ENCODE measurements at places on chromosomes 5 and 9. TPM values are rescaled to one million over a fixed set of nuclear protein-coding genes. Genes with fewer than 3 reads are reported as not detected.

GABRG2 gene
- 0.26 TPM for polyA plus RNA-seq

SLC45A2 gene
- polyA plus RNA-seq: 0.13 TPM

ELL2 gene
- polyA plus RNA-seq: 27.1 TPM

GRCh38 chr5:112995764-112996618, 19.4 kb downstream of the DCP2 start:
- peak; percentile 69 for DNase-seq

DNA sequence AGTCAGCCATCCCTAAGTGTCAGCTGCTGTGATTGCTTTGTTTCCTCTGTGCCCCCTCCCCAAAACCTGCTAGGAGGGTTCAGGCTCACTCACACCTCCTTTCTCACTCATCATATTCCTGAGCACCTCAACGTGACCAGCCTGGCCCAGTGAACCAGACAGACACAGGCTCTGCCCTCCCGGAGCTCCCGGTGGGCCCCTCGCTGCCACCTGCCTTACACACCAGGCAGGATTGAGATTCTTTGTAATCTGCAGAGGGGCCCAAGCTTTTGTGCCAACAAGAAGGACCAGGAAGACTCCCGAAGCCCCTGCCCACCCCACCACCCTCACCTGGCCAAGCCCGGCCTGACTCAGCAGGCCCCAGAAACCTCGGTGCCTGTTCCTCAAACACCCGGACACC, 87.8 kb downstream of the NTNG2 start:
- DNase-seq: no peak

GRCh38 chr9:127662617-127663016, 44.2 kb upstream of the CFAP157 start:
- DNase-seq: no peak

DNA sequence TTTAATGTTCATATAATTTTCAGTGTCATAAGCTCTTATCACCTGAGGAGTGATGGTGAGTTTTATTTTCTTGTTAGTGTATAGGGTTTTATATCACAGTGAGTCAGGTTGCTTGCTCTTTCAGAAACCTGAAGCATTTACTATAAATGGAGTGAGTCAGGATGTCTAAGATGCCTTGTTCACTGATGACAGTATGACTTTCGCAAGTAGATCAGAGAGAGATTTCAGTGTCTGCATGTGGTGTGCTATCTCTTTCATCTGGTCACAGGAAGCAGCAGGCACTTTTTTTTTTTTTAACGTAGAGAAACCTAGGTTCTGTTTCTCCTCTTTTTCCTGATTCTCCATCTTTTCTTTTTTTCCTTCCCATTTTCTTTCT, 237.1 kb downstream of the DMRTA1 start:
- no peak for DNase-seq

- DNase-seq: no peak
These were observed 10.6 kb downstream of the PLEKHG4B start for GRCh38 chr5:102411-103043.

GRCh38 chr9:128102861-128103588, 24.5 kb downstream of the PTGES2 start:
- no peak for DNase-seq

DNA sequence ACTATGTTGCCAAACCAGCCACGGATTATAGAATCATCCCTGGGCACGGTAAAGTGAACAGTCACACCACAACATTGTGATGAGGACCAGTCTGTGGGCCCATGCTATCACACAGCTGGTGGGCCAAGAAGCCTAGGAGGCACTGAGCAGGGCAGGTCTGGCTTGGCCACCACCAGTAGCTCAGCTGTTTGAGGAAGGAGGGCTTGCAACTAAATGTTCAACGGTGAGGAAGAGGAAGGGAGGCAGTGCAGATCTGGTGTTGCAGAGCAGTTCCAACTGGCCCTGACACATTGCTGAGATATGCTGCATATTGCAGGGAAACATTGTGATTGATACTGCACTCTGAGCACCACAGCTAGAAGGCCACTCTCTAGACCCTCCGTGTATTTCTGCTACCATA, 77.9 kb upstream of the ATG10 start:
- no peak for DNase-seq

All from right lung (tissue), 10 donors.